Fibroblast of lung (primary cell): ENCODE measurements at places on chromosomes 12 and 14.

- H3K27me3 ChIP-seq = no peaks in the 10 kb centered on the region
- H3K36me3 ChIP-seq = no peaks in the 10 kb centered on the region
- H3K4me1 ChIP-seq = no peaks in the 10 kb centered on the region
- no peak overlapping the region for H3K27ac ChIP-seq
These were observed 17.5 kb upstream of the AICDA start for GRCh38 chr12:8630131-8630530.

DNA sequence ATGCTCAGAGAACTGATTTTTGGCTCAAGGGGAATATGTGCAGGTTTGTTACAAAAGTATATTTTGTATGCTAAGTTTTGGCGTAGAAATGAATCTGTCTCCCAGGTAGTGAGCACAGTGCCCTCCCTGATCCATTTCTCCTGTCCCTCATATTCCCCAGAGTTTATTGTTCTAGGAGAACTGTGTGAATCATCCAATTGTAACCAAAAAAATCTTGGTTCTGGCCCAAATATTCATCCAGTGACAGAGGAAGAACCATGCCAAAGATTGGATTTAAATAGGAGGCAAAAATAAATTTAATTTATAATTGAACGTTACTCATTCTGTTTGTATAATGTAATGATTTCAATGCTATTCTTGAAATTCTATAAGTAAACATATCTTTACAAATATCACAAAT lies 4.8 kb downstream of the CATSPERB start:
- no peak for DNase-seq
- H3K36me3 ChIP-seq = no peaks in the 10 kb centered on the region
- H3K4me1 ChIP-seq = no peaks in the 10 kb centered on the region
- H3K27me3 ChIP-seq = no peaks in the 10 kb centered on the region
- H3K27ac ChIP-seq = no peak overlapping the region

- no peaks in the 10 kb centered on the region for H3K4me1 ChIP-seq
- H3K27me3 ChIP-seq = no peaks in the 10 kb centered on the region
These were observed 29.1 kb upstream of the NXPH4 start for GRCh38 chr12:57187222-57188089.

GRCh38 chr14:74281069-74281468 lies 21.7 kb downstream of the ABCD4 start:
- no peaks in the 10 kb centered on the region for H3K27me3 ChIP-seq
- H3K4me1 ChIP-seq = no peaks in the 10 kb centered on the region
- no peak overlapping the region for H3K27ac ChIP-seq
- no peak for DNase-seq
- no peak overlapping the region for H3K4me3 ChIP-seq

- H3K4me3 ChIP-seq = no peak overlapping the region
- no peaks in the 10 kb centered on the region for H3K36me3 ChIP-seq
- no peak for DNase-seq
- no peaks in the 10 kb centered on the region for H3K27me3 ChIP-seq
These were observed 176.8 kb downstream of the APAF1 start for GRCh38 chr12:98821866-98822265.

DNA sequence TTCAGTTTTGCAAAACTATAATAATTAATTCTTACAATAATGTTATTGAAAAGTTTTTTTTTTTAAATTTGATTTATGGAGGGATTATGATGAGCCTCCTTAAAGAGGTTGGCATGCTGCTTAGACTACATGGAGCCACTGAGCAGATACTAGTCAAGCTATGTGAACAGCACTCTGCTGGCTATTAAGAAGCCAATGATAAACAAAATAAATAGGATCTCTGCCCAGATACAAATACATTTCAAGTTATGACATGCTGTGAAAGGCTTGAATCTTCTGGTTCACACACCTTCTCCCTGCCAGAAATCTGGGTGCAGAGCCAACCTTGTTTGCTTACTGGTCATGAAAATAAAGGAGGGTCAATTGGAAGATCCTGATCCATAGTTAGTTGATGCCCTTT lies 107.4 kb upstream of the NAV3 start:
- H3K4me3 ChIP-seq = no peak overlapping the region
- no peak for DNase-seq
- no peak overlapping the region for H3K27ac ChIP-seq
- no peaks in the 10 kb centered on the region for H3K36me3 ChIP-seq
- H3K4me1 ChIP-seq = no peaks in the 10 kb centered on the region

DNA sequence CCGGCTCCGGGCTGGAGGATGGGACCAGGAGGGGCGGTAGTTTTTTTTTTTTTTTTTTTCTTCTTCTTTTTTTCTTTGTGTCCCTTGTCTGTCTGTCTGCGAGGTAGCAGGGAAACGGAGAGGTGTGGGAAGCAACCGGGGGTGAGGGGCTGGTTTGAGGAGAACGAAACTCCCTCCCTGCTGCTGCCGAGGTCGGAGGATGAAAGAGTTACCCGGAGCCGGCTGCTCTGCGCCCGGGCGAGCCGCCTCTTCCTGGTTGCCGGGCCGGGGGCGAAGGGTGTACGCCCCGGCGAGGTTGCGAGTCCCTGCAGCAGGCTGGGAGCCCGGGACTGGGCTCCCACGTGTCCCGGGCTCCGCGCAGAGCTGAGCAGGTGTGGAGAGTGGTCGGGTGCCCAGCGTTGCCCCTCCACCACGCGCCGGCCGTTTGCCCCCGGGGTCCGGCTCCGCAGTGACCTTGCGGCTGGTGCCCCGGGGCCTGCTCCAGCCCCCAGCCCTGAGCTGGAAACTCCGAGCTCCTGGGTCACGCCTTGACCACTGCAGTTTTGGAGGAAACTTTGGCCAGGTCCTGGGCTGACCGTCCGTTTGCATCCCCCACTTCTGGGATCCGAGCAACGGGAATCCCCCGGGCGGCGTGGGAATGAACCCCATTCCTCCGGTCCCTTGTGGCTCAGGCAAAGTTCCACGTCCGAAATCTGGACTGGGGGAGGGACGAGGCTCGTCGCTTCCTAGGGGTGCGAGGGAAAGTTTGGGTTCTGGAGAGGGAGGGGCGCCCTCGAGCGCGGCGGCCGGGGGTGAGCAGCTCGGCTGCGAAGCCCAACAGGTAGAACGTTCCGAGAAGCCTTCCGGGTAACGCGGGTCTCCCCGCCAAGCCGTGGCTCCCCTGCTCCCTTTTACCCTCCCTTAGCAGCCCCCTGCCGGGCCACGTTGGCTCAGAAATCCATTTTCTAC lies 1.3 kb downstream of the CHST11 start:
- H3K4me1 ChIP-seq = peaks cover 11% of the 10 kb centered on the region
- H3K4me3 ChIP-seq = peak overlapping the region; percentile 87
- H3K27ac ChIP-seq = peak overlapping the region; percentile 57
- no peaks in the 10 kb centered on the region for H3K36me3 ChIP-seq

DNA sequence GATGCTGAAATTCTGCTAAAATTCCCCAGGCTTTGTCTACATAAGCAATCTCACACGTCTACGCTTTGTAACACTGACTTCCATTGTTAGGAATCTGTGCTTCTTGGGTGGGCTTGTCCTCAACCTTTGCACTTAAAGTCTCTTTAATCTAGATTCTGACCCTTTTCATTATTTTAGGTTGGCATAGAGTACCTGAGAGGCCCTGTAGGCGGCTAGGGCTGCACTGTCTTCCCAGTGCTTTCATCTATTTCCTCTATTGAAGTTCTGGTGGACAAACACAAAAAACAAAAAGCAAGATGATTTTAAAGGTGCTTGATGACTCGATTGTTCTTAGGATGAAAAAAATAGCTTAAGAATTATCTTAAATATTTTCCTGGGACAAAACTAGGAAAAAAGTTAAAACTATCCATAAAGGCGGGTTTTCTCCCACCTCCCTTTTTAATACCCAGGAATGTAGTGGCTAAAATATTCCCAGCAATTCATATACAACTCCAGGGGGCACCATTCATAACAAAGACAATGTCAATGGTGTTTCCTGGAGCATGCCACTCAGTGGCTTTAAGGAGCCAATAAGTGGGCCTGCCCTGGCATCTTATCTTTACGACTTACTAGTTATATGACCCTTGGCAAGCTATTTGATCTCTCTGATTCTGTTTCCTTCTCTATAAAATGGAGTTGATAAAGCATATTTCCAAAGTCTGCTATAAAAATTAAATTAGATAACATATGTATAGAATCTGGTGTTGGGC lies 197.5 kb downstream of the STXBP6 start:
- DNase-seq = no peak
- no peaks in the 10 kb centered on the region for H3K4me1 ChIP-seq
- no peaks in the 10 kb centered on the region for H3K27me3 ChIP-seq
- H3K4me3 ChIP-seq = no peak overlapping the region
- no peaks in the 10 kb centered on the region for H3K36me3 ChIP-seq
- H3K27ac ChIP-seq = no peak overlapping the region

GRCh38 chr12:128789356-128789929 lies 34.3 kb downstream of the SLC15A4 start:
- no peak overlapping the region for H3K27ac ChIP-seq
- peaks cover 6% of the 10 kb centered on the region for H3K36me3 ChIP-seq
- no peaks in the 10 kb centered on the region for H3K27me3 ChIP-seq

- H3K27me3 ChIP-seq = no peaks in the 10 kb centered on the region
- H3K27ac ChIP-seq = no peak overlapping the region
- no peak for DNase-seq
- no peak overlapping the region for H3K4me3 ChIP-seq
- H3K36me3 ChIP-seq = no peaks in the 10 kb centered on the region
- no peaks in the 10 kb centered on the region for H3K4me1 ChIP-seq
These were observed 19.9 kb upstream of the RASSF8 start for GRCh38 chr12:25938581-25938980.

- H3K36me3 ChIP-seq = no peaks in the 10 kb centered on the region
- no peak overlapping the region for H3K4me3 ChIP-seq
- H3K4me1 ChIP-seq = no peaks in the 10 kb centered on the region
These were observed 739 bp upstream of the PAX9 start for GRCh38 chr14:36660736-36661505.

DNA sequence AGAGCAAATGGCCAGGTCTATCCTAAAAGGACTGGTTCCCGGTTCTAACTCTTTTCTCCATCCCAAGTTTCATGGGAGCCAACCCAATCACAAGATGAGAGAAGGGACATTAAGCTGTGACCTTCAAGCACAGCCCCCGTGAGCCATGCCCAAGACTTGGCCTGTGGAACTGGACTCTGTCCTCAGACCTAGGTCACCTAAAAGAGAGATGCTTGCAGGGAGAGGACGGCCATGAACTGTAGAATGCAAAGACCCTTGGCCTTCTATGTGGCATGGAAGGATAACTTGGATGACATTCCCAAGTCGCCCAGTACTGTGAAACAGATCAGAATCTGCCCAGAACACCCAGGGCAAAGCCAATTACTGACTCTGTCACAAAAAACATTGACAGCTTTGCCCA lies 263.5 kb downstream of the DPF3 start:
- no peak overlapping the region for H3K27ac ChIP-seq
- H3K36me3 ChIP-seq = no peaks in the 10 kb centered on the region
- no peaks in the 10 kb centered on the region for H3K27me3 ChIP-seq

- no peaks in the 10 kb centered on the region for H3K36me3 ChIP-seq
- H3K27ac ChIP-seq = no peak overlapping the region
- H3K4me3 ChIP-seq = no peak overlapping the region
These were observed 138.6 kb downstream of the EPS8 start for GRCh38 chr12:15650399-15651128.

- no peaks in the 10 kb centered on the region for H3K4me1 ChIP-seq
- no peaks in the 10 kb centered on the region for H3K27me3 ChIP-seq
- no peak overlapping the region for H3K27ac ChIP-seq
- no peaks in the 10 kb centered on the region for H3K36me3 ChIP-seq
- no peak overlapping the region for H3K4me3 ChIP-seq
These were observed 72.5 kb upstream of the MYL2 start for GRCh38 chr12:110992909-110993308.

DNA sequence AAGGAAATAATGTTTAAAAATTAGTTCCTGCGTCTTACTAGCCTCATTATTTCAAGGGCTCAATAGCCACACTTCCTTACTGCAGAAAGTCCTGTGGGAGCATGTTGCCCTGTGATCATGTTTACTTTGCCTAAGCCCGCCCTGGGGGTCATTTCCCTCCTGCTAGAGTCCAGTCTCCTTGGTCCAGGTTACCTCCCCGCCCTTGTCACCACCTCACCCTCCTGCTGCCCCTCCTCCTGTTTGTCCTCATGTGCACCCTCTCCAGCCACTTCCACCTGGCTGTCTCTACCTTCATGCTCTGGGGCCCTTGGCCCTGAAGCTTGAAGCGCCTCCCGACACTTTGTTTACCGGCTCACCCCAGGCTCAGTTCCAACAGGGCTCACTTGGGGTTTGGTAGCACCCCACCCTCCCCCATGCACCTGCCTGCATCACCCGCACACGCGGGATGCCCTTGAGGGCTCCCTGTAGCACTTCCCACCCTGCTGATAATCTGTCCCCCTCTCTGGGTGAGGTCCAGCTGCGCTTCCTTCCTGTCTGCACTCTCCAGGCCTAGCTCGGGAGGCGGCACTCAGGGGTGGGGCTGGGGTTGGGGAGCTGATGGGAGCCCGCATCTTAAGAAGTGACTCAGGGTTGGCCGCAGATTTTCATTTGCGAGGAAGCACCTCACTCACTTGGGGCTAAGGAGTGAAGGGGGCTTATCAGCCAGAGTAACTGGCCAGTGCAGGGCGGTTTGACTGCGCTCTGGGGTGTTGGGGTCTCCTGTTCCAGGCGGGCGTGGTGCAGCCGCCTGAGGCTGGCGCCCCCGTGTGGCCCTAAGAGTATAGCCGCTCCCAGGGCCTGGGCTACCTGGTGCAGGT lies 40.1 kb downstream of the SMIM41 start:
- peak; percentile 13 for DNase-seq
- no peaks in the 10 kb centered on the region for H3K27me3 ChIP-seq
- no peaks in the 10 kb centered on the region for H3K36me3 ChIP-seq
- no peak overlapping the region for H3K27ac ChIP-seq

DNA sequence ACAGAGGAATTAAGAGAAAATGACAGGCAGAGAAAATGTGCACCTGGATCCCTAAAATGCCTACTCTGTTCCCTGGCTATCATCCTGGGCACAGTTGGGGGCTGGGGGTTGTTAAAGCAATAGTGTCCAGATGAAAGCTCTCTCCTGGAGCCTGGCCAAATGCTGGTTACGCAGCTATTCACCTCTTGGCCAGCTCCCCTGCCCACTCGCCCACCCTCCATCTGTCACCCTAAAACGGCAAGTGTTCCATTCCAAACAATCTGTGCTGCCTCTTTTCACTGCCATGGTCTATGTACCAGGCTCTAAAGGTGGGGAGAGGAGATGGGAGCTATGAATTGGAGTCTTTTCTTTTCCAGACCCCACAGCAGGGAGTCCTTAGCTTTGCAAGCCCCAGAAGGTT lies 24.7 kb upstream of the NPFF start:
- peaks cover 15% of the 10 kb centered on the region for H3K36me3 ChIP-seq
- no peak for DNase-seq

DNA sequence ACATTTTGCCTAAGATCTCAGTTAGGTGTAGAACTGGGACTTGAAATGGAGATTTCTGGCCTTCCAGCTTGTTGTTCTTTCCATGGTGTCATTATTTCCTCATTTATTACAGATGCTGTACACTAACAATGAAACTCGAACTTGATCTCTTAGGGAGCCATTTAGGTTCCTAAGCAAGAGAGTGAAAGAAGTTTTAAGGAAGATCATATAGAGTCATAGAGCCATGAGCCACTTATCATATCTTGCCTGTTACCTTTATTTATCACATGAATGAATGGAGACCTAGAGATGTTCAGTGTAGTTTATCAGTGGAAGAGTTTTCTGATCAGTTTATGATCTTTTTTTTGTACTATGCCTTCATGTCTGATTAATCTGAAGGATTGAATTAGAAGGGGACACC lies 9.9 kb downstream of the HELB start:
- no peak overlapping the region for H3K4me3 ChIP-seq
- no peaks in the 10 kb centered on the region for H3K27me3 ChIP-seq
- no peaks in the 10 kb centered on the region for H3K4me1 ChIP-seq
- no peaks in the 10 kb centered on the region for H3K36me3 ChIP-seq
